ENCODE measurements at places on chromosomes 7 and 10. TPM values are rescaled to one million over a fixed set of nuclear protein-coding genes. Genes with fewer than 3 reads are reported as not detected.

DNA sequence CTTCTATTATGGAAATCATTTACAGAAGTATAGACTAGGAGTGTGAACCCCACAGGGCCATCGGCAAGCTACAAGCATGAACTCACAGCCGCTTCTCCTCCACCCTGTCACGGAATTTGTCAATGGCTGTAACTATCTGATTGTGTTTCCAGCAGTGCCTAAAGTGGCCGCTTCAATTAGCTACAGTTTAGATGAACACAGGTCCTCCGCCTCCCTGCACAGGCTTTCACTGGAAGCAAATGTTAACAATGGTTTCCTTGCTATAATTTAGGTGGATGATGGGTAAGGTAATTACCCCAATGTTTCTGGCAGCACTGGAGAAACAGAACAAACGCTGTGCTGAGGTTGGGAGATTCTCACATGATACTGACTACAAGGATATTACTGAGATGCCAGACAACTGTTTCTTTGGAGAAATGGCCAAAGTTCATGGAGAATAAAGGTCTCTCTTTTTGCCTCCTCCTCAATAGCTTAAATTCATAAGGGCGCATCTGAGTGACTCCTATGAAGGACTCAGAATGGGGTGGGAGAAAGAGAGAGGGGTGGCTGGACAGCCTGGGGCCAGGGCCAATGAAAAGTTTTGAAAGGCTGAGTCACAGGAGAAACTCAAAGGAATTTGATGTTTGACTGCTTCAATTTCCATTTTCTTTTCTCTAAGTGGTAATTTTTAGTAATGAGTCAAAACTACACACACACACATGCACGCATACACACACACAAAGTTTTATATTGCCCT is 78.9 kb downstream of the SVIL start:
- DNase-seq: peak; percentile 59

Gene HOXA6
- not detected for total RNA-seq

Gene AMZ1
- not detected for total RNA-seq

Gene NPFFR1
- total RNA-seq: not detected

Gene TNRC18
- total RNA-seq: 27.2 TPM

GRCh38 chr10:98340261-98340939 is 72.4 kb upstream of the LOXL4 start:
- no peak for DNase-seq

Gene GCK
- total RNA-seq: 0.15 TPM

DNA sequence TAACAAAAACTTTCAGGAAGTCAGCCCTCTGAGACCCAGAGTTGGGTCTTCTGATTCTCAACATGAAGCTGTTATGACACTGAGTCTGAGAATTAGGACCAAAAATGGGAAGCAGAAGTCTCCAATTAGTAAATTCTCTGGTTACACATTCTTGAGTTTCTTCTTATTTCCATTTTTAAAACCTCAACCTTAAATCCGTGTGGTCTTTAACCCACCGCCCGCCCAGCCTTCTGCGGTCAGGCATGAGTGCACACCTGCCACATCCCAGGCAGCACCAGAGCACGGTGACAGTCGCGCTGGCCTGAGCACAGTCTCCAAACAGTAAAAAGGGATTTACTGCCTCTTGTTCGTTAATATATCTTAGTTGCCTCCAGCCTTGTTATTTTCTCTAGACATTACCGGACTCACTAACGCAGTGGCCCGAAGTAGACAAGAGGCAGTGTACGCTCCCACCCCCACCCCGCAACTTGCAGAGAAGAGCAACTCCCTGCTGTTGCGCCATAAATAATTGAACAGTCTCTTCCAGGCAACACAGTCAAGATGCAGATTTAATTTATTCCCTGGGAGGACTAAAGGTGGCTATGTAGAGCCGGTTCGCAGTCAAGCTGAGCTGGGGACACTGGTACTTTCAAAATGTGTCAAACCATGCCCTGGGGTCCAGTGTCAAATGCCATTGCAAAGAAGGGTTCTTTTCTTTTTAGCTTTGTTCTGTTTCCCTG is 147.0 kb upstream of the CELF2 start:
- DNase-seq: peak; percentile 14

DNA sequence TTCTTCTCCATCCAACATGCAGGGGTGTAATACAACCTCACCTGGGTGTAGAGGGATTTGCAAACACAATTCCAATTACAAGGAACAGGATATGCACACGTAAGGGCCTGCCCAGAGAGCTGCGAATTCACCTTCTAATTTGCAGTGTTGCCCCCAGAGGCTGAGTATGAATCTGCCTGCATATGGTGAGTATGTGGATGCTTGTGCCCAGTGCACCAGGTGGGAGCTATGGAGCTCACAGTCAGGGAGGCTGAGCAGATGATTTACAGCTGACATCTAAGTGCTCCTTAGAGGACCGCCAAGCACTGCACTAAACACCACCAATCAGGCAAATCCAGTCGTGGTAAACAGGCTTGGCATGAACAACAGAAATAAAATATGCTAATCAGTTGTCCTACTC is 132.0 kb downstream of the RELN start:
- no peak for DNase-seq

Gene RNF133
- total RNA-seq: 0.53 TPM

- DNase-seq: no peak
Observed at GRCh38 chr10:48364659-48365405, 58.4 kb downstream of the MAPK8 start.

- DNase-seq: no peak
Observed at GRCh38 chr7:128057909-128058308, 26.7 kb upstream of the LRRC4 start.

Gene PAX2
- total RNA-seq: 0.06 TPM

DNA sequence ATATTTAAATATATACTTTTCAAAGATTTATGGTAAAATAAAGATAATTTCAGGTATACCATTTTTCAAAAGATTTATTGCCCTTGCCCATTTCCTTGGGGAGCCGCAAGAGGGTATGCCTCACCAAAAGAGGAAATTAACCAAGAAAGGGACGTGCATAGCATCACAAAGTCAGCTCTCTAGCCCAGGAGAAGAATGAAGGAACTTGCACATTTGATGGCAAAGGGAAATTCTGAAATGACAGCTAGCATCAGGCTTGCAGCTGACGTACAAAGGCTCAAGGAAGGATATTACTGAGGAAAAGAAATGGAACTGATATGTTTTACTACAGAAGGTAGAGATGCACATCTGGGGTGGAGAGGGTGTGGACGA is 93.6 kb upstream of the RSU1 start:
- DNase-seq: no peak

Measured in neural progenitor cell (in vitro differentiated cells).